HCT116 (cell line): ENCODE measurements at places on chromosomes 6 and 20. TPM values are rescaled to one million over a fixed set of nuclear protein-coding genes. Genes with fewer than 3 reads are reported as not detected.

DNA sequence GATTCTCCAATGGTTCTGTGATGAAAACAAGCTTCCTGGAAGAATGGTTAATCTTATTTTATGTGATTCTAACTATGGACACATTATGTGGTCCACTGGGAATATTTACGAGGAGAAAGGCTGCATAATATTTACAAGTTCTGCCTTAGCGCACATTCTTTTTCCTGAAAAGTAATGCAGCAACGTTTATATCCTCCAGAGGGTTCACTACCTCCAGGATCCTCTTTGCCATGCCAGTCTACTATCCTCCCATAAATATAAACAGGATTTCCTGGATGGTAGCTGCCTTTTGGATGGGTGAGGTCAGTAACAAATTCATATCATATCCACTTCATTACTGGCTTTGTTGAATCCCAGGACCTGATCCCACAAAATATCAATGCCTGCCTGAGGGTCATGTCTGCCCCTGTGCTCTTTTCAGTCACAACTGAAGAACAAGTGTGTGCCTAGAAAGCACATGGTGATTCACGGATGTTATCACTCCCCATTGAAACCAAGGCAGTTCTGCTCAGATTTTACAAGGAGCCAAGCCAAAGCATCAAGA lies 30.4 kb downstream of the ADGRF5 start:
- no peaks in the 10 kb centered on the region for H3K4me1 ChIP-seq
- no peak overlapping the region for H3K27ac ChIP-seq
- H3K27me3 ChIP-seq = no peaks in the 10 kb centered on the region
- DNase-seq = no peak

The RIMS1 gene
- not detected for total RNA-seq

- H3K4me1 ChIP-seq = no peaks in the 10 kb centered on the region
- peaks cover 12% of the 10 kb centered on the region for H3K36me3 ChIP-seq
Measured at GRCh38 chr6:33652002-33652401, 30.9 kb downstream of the ITPR3 start.

The HLA-DQB2 gene
- total RNA-seq = 1.8 TPM

GRCh38 chr6:16760516-16761470 lies at the start of gene ATXN1:
Gene ATXN1, minus strand, starts transcription at chr6:16761460.
- H3K36me3 ChIP-seq = no peaks in the 10 kb centered on the region
- H3K27ac ChIP-seq = peak within 1 kb of the TSS; percentile 81
- no peak for DNase-seq
- no peaks in the 10 kb centered on the region for H3K27me3 ChIP-seq
- peaks cover 53% of the 10 kb centered on the region for H3K4me1 ChIP-seq

- no peak for DNase-seq
- no peak overlapping the region for H3K4me3 ChIP-seq
- no peaks in the 10 kb centered on the region for H3K4me1 ChIP-seq
- no peaks in the 10 kb centered on the region for H3K36me3 ChIP-seq
Measured at GRCh38 chr6:127510876-127511275, 8.3 kb downstream of the MTCL3 start.

GRCh38 chr6:138446821-138447220 lies 42.8 kb downstream of the HEBP2 start:
- H3K27ac ChIP-seq = no peak overlapping the region
- H3K27me3 ChIP-seq = no peaks in the 10 kb centered on the region

GRCh38 chr6:164419099-164419498 lies 890.3 kb downstream of the C6orf118 start:
- H3K27me3 ChIP-seq = no peaks in the 10 kb centered on the region
- H3K36me3 ChIP-seq = no peaks in the 10 kb centered on the region
- H3K27ac ChIP-seq = no peak overlapping the region
- no peak overlapping the region for H3K4me3 ChIP-seq

- no peaks in the 10 kb centered on the region for H3K27me3 ChIP-seq
- H3K4me1 ChIP-seq = no peaks in the 10 kb centered on the region
- H3K27ac ChIP-seq = no peak overlapping the region
- H3K36me3 ChIP-seq = no peaks in the 10 kb centered on the region
Measured at GRCh38 chr20:13458860-13459451, 179.8 kb downstream of the TASP1 start.

The CCN2 gene
- 3.1 TPM for total RNA-seq

GRCh38 chr6:51077821-51078518 lies 259.3 kb downstream of the TFAP2B start:
- no peaks in the 10 kb centered on the region for H3K27me3 ChIP-seq
- H3K36me3 ChIP-seq = no peaks in the 10 kb centered on the region
- DNase-seq = no peak
- no peak overlapping the region for H3K4me3 ChIP-seq
- no peak overlapping the region for H3K27ac ChIP-seq

DNA sequence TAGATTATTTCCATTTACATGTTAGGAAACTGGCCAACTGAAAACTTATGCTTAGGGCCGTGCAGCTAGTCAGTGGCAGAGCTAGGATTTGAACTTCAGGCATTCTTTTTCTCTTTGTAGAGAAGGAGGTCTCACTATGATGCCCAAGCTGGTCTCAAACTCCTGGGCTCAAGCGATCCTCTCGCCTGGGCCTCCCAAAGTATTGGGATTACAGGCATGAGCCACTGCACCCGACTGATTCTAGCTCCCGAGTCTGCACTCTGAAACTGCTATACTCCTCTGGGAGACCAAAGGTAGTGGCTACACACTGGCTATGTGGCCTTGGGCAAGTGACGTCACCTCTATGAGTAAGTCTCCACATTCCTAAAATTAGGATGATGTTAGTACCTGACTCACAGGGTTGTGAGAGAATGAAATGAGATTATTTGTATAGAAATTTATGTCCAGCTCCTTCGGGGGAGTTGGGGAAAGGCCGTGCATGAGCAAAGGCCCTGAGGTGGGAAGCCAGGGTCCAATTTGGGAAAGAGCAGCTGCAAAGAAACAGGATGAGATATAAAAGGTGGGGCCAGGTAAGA lies 6.4 kb downstream of the PLTP start:
- no peaks in the 10 kb centered on the region for H3K27me3 ChIP-seq
- peaks cover 5% of the 10 kb centered on the region for H3K4me1 ChIP-seq
- no peak overlapping the region for H3K27ac ChIP-seq
- H3K36me3 ChIP-seq = no peaks in the 10 kb centered on the region

DNA sequence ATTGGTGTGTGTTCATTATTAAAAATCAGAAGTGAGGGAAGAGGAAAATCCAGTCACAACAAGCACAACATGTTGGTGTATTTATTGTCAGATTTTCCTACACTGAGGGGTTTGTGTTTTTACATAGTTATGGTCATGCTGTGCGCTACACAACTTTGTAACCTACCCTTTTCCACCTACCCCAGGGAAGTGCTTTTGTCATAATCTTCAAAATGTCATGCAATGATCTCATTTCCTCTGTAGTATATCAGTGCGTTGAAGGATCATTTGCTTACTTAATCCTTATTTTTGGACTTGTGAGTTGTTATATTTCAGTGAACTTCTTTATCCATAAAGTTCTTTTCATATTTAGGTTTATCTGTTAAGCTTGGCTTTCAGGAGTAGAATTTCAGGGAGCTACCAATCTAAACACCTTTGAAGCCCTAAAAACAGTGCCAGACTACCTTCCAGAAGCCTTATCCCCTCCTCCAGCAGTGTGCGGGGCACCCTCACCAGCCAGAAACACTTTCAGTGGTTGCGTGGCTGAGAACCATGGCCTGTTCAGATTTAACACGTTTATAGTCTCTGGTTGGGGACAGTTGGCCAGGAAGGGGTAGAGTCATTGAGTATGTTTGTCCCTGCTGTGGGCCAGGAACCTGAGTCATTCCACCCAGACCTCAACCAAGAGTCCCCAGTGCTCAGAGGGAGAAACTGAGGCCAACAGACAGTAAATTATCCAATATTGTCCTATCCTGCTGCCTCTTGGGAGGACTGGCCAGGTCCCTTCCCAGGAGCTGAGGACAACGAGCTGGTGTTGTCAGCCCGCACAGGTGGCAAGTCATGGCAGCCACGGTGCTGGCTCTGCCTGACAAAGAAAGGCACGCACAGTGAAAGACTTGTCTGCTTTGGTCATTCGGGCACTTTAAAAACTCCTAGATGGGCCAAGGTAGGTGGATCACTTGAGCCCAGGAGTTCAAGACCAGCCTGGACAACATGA lies 40.3 kb downstream of the STK35 start:
- no peak for DNase-seq
- H3K27ac ChIP-seq = no peak overlapping the region
- no peaks in the 10 kb centered on the region for H3K36me3 ChIP-seq
- H3K27me3 ChIP-seq = no peaks in the 10 kb centered on the region
- no peak overlapping the region for H3K4me3 ChIP-seq

GRCh38 chr6:145238787-145239186 lies 496.5 kb downstream of the EPM2A start:
- no peak overlapping the region for H3K27ac ChIP-seq
- H3K36me3 ChIP-seq = no peaks in the 10 kb centered on the region
- no peaks in the 10 kb centered on the region for H3K27me3 ChIP-seq
- DNase-seq = no peak

DNA sequence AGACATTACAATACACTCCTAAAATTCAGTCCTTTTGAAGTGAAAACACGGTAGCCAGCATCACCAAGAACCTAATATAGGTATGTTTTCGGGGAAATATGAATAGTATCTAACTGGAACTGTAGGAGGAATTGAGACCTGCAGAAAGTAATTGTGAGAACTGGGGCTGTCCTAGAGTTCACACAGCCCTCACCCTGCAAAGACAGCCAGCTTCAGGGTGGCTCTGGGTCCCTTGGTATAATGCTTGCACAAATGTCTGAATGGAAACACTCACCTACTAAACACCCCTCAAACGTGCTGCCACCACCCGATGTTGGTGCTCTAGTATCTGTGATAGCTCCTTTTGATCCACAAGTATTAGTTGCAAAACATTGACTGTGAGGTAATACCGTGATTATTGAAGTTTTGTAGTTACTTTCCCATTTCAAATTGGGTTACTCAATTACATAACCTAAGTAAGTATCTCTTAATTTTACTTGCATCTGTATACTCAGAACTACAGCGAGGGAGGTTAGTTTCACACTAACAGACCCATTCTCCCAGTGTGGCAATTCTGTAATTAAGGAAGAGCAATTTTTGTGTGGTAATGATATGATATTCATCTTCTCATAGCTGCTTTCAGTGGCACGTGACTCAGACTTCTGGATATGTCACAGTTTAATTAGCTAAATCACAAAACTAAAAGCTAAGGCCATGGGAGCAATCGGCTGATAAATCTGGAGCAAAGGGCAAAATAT lies 129.5 kb downstream of the INSM1 start:
- H3K27me3 ChIP-seq = no peaks in the 10 kb centered on the region
- DNase-seq = no peak
- no peak overlapping the region for H3K27ac ChIP-seq
- H3K4me3 ChIP-seq = no peak overlapping the region
- no peaks in the 10 kb centered on the region for H3K4me1 ChIP-seq

The NRM gene
- 13.6 TPM for total RNA-seq

The GNAS-AS1 gene
- not detected for total RNA-seq

The GRM1 gene
- not detected for total RNA-seq

GRCh38 chr6:155185544-155185943 lies 78.3 kb upstream of the CLDN20 start:
- peaks cover 10% of the 10 kb centered on the region for H3K4me1 ChIP-seq
- H3K27ac ChIP-seq = no peak overlapping the region
- DNase-seq = peak; percentile 23
- H3K4me3 ChIP-seq = no peak overlapping the region
- H3K27me3 ChIP-seq = no peaks in the 10 kb centered on the region
- H3K36me3 ChIP-seq = no peaks in the 10 kb centered on the region

The KCNG1 gene
- 54.6 TPM for total RNA-seq

The NMBR gene
- total RNA-seq = not detected

The EYA4 gene
- not detected for total RNA-seq

- no peaks in the 10 kb centered on the region for H3K36me3 ChIP-seq
- no peak overlapping the region for H3K4me3 ChIP-seq
- no peak overlapping the region for H3K27ac ChIP-seq
- no peak for DNase-seq
- no peaks in the 10 kb centered on the region for H3K4me1 ChIP-seq
Measured at GRCh38 chr6:119653329-119653728, 303.8 kb upstream of the MAN1A1 start.
